ENCODE measurements at places on chromosomes 4 and X.

- DNase-seq = no peak
Observed at GRCh38 chr4:168200685-168201084, 108.3 kb downstream of the ANXA10 start.

- no peak for DNase-seq
Observed at GRCh38 chr4:53009824-53010223, 147.7 kb downstream of the RASL11B start.

GRCh38 chrX:155767876-155768769, 113.0 kb upstream of the VAMP7 start:
- no peak for DNase-seq

DNA sequence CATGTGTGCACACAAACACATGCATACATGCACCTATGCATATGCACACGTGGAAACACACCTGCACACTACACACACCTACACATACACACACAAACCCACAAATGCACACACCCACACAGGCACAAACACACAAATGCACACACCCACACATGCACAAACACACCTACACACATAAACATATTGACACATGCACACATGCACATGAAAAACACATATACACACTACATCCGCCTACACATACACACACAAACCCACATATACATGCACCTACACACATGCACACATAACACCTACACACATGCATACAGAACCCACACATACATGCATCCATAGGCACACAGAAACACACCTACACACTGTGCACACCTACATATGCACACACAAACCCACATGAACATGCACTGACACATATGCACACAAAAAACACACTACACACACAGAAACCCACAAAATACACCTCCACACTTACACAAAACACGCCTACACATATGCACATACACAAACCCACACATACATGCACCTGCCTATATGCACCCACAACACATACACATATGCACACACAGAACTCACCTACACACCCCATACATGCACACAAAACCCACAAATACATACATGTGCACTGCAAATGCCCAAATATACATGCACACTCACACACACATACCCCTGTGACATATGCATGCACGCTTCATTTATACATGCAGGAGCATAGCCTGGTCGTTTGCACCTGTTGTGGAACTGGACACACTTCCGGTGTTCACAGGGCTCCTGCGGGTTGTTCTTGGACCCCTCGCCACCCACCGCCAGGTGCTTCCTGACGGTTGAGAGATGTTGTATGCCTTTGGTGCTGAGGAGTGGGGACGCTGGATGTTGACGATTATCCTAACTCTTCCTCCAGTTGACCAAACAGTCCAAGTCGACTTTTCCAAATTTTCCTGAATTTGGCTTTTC, 22.1 kb downstream of the CD99 start:
- DNase-seq = no peak

DNA sequence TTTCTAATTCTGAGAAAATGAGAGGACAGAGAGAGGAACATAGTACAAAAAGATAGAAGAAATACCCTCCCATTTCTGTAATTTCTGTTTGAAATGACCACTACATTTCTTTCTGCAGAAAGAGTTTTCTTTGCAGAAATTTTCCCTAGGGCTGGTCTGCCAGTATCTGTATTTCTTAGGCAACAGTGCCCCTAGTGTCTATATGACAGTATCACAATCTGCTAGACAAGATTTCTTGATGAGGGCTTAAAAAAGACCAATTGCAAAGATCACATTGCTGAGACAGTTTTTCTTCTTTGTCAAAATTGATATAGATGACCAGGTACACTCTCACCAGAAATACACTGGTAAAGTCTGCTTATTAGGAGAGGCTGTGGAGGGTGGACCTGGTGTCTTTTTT, 81.0 kb upstream of the ZDHHC15 start:
- no peak for DNase-seq

- no peak for DNase-seq
Observed at GRCh38 chrX:29662101-29662500, 553.3 kb upstream of the MAGEB2 start.

GRCh38 chr4:40857956-40858355, 108.2 kb downstream of the NSUN7 start:
- no peak for DNase-seq

- no peak for DNase-seq
Observed at GRCh38 chr4:187598196-187598595, 397.4 kb upstream of the ZFP42 start.

DNA sequence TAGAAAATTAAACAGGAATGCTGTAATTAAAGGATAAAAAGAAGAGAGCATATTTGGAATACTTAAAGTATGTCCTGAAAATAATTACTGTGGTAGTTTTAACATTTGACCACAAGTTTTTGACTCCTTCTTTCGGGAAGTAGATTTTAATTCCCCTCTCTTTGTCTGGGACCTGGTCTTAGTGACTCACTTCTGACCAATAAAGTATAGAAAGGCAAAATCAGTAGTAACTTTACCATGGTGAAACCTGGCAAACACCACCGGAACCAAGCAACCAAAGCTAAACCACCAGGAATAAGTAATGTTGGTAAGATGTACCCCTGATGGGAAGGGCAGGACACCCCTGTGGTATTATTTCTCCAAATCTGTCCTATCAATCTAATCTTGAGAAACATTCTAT, 314.8 kb downstream of the PDHA2 start:
- DNase-seq = no peak

DNA sequence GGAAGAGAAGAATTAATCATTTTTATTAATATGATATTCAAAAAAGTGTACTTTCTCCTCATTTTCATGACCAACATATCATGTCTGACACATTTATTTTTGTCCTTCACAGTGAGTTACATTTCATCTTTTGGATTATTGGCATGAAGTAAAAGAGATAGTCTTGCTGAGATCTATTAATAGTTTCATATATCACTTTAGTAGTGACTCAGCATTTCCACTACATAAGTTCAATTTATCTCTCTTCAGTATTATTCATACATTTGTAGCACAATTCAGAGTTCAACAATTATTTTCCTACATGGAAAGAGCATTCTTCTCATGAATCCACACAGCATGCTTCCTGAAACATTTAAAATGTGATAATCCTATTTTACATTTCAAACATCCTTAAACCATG, 1461.1 kb downstream of the TECRL start:
- DNase-seq = no peak

GRCh38 chrX:73266766-73267165, 52.1 kb upstream of the NAP1L2 start:
- DNase-seq = no peak

DNA sequence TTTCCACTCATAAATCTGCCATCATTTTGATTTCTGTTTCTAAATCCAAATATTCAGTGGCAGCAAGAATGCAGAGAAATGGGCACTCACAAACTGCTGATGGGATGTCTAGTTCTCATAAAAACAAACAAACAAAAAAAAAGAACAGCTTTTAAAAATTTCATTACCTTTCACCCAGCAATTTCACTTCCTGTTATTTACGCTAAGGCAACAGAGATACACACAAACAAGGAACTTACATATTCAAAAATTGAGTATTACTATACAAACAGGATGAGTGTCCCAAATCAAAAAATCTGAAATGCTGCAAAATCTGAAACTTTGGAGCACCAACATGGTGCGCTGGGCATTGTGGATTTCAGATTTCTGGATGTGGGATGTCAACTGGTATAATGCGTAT, 36.4 kb downstream of the FAT1 start:
- DNase-seq = no peak

- no peak for DNase-seq
Observed at GRCh38 chr4:113437129-113437528, 324.4 kb downstream of the CAMK2D start.

GRCh38 chr4:151489462-151490203, 80.7 kb downstream of the FHIP1A start:
- DNase-seq = no peak

DNA sequence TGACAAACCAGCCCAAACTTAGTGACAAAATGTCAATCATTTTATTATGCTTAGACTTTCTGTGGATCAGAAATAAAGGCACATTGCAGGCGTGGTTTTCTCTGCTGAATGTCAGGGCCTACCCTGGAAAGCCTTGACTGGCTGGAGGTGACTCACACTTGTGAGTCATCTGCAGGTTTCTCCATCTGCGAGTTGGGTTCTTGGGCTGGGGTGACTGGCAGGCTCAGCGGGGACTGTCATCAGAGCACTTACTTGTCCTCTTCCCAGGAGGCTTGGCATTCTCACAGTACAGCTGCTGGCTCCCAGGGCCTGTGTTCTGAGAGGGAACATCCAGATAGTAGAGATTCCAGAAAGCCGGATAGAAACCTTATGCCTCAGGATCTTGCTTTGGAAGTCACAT, 153.8 kb upstream of the AGA start:
- peak; percentile 56 for DNase-seq

- no peak for DNase-seq
Observed at GRCh38 chr4:22922426-22922825, 229.7 kb downstream of the GBA3 start.

GRCh38 chr4:68451246-68452211, 4.3 kb downstream of the TMPRSS11E start:
- DNase-seq = no peak

- no peak for DNase-seq
Observed at GRCh38 chr4:27789773-27790172, 929.1 kb downstream of the STIM2 start.

DNA sequence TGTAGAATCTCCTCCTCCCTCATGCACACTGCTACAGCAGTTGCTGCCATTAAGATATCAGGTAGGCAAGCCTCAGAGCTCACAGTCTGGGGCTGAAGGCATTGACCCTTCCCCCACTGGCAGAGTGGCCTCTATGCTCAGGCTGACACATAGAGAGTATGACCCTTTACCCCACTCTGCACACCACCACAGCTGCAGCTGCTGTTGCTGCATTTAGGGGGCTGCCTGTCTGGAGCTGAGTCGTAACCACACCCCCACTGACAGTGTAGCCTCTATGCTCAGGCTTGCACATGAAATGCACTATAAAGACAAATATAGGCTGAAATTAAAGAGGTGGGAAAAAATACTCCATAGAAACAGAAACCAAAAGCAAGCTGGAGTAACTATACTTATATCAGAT, 289.3 kb upstream of the PABPC4L start:
- DNase-seq = no peak

GRCh38 chrX:7184816-7185215, 36.9 kb upstream of the PUDP start:
- no peak for DNase-seq

DNA sequence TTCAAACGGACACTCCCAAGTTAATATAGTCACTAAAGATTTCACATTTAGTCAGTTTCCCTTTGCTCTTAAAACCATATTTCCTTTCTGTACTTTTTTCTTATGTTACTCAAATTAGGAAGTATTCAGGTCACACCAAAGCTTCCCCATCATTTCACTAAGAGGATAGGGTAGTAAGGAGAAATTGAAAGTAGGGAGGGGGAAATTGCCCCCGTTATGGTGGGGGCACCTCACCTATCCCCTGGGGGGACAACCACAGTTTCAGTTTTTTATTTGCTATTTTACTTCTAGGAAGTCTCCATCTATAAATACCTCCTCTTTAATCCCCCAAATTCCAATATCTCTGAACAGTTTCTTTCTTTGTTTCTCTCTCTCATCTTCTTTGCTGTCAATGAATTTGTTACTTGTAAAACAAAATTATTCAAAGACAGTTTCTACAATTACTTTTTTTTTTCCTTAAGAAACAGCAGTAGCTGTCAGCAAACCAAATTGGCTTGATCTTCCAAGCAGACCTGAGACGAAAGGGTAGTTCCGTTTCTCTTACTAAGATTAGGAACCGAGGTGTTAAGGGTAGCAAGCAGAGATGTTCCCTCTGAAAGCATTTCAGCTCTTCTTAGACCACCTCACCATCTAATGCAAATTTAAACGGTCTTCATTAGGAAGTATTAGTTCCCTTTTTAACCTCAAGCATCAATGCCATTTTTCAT, 160.2 kb upstream of the KLF3 start:
- DNase-seq = no peak

GRCh38 chr4:80268081-80268823, 1.8 kb downstream of the FGF5 start:
- no peak for DNase-seq

GRCh38 chr4:128463006-128463405, 175.4 kb upstream of the PGRMC2 start:
- DNase-seq = no peak

DNA sequence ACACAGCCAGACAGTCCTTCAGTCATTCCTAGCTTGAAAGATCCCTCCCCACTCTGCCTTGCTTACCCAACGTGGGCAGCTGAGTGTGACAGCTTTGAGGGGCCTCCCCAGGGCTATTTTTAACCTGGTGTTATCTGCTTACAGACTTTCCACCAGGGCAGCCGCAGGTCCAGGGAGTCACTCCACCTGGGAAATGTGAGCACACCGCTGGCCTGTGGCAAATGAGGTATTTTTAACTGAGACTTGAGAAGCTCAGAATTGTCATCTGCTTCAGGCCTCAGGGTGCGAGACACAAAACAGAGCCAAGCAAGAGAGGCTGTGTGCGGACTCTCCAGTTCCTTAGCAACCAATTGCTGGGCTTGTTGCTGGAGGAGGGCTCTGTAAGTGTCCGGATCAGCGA, 13.0 kb downstream of the CORIN start:
- no peak for DNase-seq

DNA sequence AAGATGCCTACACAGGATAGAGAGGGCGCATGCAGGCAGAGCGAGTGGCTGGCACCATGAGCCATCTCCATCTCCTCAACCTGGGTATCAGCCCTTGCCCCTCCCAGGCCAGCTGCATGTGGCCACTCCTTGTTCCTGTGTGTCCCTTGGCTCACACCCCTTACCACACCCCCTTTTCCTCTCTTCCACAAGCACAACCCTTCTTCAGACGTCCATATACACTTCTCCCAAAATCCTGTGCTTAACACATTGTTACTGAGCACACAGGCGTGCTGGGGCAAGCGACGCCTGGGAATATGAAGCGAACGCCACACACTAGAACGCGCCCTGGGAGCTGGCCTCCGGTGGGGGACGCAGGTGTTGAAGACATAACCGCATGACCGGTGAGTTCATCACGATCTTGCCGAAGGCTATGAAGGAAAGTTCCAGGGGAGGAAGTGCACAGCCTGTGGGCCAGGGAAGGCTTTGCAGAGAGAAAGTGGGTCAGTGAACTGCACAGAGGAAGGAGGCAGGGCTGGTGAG, 19.1 kb upstream of the KIAA0232 start:
- no peak for DNase-seq

DNA sequence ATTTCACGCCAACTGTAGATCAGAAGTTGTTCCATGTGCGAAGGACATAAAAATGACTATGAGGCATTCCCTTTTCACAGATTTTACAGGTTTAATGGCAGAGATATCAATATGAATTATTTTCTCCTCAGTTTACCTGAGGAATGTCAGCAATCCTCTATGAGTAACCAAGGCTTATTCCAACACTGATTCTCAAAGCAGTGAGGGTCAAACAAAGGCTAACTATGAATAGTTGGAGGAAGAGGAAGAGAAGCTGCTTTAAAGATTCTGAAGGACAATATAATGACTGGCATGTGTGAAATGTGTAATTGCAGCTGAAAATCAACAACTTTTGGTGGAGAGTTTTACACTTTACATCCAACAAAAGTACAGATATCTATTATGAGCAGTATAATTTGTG, 29.1 kb downstream of the NAF1 start:
- no peak for DNase-seq
